Fibroblast of lung (primary cell): ENCODE measurements at places on chromosomes 7 and 10. TPM values are rescaled to one million over a fixed set of nuclear protein-coding genes. Genes with fewer than 3 reads are reported as not detected.

Gene ACTL6B
- not detected in 2 replicates for total RNA-seq

Gene C10orf105
- under 0.01 TPM in 2 replicates for total RNA-seq

Gene TMEM176A
- 14.2 and 61.1 TPM in 2 replicates for total RNA-seq

Gene STOX1
- under 0.01 TPM in 2 replicates for total RNA-seq

Gene STAMBPL1
- 41.3 and 45.6 TPM in 2 replicates for total RNA-seq

Gene IGF2BP3
- 1.5 and 4.3 TPM in 2 replicates for total RNA-seq

Gene SPAM1
- total RNA-seq = not detected in 2 replicates

Gene SPDYE6
- total RNA-seq = not detected in 2 replicates

Gene GNB2
- 64.5 and 85.2 TPM in 2 replicates for total RNA-seq

Gene GJD4
- total RNA-seq = 0.17 TPM in 1 of 2 replicates, not detected in the other

Gene ADCY1
- 0.51 and 2.5 TPM in 2 replicates for total RNA-seq
